ENCODE measurements at places on chromosomes 2 and 18.

GRCh38 chr2:113888641-113889470, 1.0 kb upstream of the ACTR3 start:
- DNase-seq: no peak

DNA sequence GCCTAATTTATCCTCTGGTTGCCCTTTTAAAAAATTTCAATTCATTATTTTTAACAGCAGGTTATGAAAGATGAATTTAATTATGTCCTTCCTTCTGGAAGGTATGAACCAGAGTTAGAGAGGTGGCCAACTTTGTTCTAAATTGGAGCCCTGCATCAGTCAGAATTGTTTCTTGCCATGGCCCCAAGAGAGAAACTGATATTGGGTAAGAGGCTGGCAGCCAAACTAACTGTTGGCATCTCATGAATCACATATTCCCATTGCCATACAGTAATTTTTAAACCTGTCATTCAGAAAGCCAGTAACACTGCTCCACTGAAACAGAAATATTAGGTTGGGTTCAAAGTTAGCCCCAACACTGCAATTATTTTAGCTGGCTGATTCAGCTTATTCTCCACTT, 67.4 kb downstream of the SMAD2 start:
- no peak for DNase-seq

GRCh38 chr2:55581435-55581834, 36.0 kb downstream of the PPP4R3B start:
- no peak for DNase-seq

DNA sequence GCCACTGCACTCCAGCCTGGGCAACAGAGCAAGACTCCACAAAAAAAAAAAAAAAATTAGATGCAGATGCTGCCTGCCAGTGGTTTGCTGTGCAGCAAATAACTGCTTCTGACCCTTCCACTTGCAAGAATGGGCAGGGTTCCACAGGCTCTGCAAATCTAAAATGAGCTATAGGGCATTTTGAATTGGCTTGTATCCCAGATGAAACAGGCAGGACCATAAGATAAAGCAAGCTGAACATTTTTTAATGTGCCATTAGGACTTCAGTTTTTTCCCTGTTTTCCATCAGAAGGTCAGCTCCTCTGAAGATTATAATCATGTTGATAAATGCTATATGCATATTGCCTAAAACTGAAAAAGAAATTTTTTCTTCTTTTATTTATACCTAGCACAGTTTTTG, 15.7 kb upstream of the FZD7 start:
- DNase-seq: no peak

- no peak for DNase-seq
Measured at GRCh38 chr2:7867867-7868266, 814.0 kb upstream of the ID2 start.

DNA sequence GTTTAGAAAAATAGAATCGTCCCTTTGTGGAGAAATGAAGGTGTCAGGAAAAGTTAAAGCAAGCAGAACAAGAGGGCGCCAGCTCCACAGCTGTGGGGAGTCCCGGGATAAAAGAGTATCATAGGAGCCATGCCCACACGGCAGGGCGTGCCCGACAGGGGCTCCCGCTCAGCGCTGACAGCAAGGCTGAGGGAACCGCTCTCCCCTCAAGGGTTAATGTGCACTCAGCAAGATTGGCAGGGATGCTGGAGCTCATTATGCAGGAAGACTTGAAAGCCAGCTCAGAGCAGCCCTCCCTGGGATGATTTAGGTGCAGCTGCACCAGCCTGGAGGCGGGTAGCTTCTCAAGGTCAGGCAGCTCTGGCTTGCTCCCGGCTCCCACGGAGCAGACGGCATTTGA, 500.2 kb downstream of the EIPR1 start:
- no peak for DNase-seq

Data from left lung (tissue), 14 donors.